ENCODE measurements at places on chromosomes 3 and 15.

GRCh38 chr3:71163198-71163918 lies 420.2 kb downstream of the FOXP1 start:
- no peak for DNase-seq

- DNase-seq = no peak
These were observed 37.9 kb upstream of the MINAR1 start for GRCh38 chr15:79394231-79394630.

- no peak for DNase-seq
These were observed 196.4 kb upstream of the SLC24A5 start for GRCh38 chr15:47924381-47924780.

DNA sequence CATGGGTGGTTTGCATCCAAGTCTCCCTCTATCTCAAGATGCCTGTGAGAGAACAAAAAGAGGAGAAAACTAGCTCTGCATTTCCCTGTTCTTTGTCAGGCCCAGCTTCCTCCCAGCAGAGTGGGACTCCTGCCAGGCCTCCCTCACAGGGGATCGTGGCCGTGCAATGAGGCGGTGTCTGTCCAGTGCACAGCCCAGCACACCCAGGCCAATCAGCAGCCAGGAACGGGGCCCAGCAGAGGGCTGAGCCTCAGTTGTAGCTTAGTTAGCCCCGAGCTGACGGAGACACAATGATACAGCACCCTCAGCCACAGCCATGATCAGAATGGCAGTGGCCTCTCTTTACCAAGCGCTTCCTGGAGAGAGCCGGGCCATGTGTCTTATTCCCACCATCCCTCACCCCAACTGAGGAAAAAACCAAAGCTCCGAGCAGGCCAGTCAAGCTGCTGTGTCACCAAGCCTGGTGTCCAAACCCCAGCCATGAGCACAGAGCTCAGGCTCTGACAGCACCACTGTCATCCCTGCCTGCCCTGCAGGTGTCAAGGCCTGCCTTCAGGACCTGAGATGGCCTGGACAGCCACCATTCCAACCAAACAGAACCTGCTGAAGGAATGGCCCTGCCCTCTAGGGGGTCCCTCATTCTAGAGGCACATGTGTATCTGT lies 71.1 kb downstream of the DNAJB8 start:
- no peak for DNase-seq

All from type B pancreatic cell (in vitro differentiated cells).